ENCODE measurements at places on chromosomes 2 and 18.

- no peak for DNase-seq
These were observed 4.5 kb downstream of the RAB31 start for GRCh38 chr18:9712611-9713010.

GRCh38 chr2:29000481-29000880 is 19.4 kb downstream of the TOGARAM2 start:
- peak; percentile 46 for DNase-seq

DNA sequence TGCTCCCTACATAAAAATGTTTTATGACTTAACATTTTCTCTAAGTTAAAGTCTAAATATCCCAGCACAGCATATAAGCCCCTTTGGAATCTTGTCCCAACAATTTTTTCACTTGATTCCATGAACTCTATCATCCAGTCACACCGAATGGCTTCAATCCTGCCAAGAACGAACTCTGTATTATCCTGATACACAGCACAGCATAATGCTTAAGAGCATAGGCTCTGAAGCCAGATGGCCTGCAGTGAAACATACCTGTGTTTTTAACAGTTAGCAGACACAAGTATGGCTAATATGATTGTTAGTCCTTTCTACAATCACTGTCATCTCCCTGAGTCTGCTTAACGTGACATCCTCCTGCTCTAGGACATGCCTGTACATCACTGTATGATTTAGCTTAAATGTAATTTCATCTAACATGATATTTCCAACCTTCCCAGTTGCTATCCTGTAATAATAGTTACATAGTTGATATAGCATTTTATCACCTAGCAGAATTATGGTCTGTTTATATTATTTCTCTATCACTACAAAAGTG is 669.5 kb downstream of the ERBB4 start:
- no peak for DNase-seq

DNA sequence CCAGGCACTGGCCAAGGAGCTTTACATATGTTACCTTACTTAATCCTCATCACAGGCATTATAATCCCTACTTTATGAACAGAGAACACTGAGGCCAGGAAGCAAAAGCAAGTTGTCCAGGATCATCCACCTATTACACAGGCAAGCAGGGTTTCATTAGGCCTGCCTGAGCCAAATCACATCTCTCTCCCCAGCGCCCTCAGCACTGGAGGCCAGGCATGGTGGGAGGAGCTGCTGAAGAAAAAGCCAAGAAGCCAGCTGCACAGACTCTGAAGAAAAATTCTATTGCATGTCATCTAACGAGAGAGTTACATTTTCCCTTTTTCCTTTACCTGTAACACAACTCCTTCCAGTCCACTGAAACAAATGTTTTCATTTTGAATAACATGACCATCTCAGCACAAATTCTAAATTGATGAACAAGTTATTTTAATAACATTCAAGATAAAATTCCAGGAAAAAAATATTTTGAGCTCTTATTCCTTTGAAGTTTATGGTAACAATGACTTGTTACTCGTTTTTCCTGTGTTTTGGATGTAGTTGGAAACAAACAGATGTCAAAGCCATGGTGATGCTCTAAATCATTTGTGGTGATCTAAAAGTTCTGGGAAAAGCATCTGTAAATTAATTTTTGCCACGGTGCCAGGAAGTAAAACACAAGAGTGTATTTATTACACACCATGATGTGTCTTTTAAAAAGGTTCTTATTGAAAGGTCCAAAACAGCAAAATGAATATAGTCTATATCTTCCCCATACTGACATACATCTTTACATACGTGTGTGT is 139.0 kb upstream of the ITGB6 start:
- no peak for DNase-seq

DNA sequence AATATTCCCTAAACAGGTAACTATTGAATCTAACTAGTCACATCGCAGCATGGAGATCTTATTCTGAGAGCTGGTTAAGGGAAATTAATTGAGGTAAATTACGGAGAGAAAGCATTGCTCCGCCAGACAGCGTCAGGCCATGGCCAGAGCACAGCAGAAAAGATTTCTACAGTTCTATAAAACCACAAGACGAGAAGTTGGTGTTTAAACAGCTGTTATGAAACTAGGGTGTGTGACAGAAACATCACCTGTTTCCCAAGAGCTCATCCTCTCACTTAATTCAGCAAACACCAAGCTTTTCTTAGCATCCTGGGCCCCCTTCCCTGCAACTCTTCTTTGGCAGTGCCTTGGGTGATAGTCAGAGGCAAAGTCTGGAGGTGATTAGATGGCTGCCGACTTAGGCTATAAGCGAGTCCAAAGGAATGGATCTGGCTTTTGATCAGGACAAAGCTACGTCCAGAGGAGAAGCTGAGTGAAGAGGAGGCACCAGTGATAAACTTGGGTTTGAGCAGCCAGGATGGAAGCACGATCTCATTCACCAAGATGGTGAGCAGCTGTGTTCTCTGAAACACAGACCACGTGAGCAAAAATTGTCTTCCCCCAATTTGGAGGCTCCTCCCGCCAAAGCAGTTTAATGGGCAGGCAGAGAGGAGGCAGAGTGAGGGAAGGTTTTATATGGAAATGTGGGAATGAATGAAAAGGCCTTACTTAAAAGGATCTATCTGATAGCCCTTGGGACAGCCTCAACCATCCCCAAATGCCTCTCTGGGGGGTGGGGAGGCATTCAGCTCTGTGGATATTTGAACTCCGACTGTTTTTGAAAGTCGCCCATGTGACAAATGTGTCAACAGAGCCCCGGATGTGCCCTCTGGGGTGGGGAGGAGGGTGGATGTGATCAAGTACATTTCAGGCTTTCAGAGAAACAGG is 57.8 kb downstream of the PKDCC start:
- DNase-seq: peak; percentile 78

- DNase-seq: no peak
These were observed 240.6 kb downstream of the PIEZO2 start for GRCh38 chr18:10908760-10909159.

GRCh38 chr18:79519751-79520477 is 124.2 kb downstream of the NFATC1 start:
- DNase-seq: no peak

DNA sequence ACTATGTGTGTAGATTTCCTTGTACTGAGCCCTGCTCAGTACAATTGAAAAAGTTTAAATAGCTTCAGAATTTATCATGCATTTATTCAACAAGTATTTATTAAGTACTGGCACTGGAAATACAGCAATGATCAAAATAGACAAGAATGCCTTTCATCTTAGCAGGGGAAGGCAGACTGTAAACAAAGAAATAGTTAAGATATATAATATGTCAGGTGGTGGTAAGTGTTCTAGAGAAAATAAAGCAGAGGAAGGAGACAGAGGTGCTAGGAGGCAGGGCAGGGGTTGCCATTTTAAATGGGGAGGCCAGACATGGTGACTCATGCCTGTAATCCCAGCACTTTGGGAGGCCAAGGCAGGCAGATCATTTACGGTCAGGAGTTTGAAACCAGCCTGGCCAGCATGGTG is 13.6 kb upstream of the LIPG start:
- no peak for DNase-seq

DNA sequence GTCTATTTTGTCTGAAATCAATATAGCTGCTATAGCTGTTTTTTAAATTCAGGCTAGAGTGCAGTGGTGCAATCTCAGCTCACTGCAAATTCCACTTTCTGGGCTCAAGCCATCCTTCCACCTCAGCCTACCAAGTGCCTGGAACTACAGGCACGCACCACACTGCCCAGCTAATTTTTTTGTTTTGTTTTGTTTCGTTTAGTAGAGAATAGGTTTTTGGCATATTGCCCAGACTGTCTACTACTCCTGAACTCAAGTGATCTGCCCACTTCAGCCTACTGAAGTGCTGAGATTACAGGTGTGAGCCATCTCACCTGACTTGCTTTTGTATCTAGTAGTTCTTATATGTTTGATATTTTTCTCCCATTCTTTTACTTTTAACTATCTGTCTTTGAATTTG is 259.7 kb downstream of the CDH19 start:
- DNase-seq: no peak

GRCh38 chr2:228798458-228799207 is 472.5 kb downstream of the PID1 start:
- no peak for DNase-seq

DNA sequence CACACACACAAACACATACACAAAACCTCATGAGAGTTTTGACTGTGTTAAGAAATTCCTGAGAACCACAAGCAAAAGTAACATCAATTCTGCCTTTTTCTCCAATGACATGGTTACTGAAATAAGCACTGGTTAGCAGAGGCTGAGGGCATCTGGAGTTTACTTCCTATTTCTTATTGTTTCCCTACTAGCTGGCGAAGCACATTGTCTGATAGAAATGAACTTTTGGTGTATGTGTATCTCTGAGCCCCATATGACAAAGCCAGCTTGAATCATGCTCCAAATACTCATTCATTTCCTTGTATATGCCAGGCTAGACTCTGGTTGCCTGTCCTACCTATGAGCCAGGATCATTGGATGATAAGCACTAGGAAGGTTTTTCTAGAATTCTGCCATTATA is 203.1 kb downstream of the NCKAP5 start:
- no peak for DNase-seq

DNA sequence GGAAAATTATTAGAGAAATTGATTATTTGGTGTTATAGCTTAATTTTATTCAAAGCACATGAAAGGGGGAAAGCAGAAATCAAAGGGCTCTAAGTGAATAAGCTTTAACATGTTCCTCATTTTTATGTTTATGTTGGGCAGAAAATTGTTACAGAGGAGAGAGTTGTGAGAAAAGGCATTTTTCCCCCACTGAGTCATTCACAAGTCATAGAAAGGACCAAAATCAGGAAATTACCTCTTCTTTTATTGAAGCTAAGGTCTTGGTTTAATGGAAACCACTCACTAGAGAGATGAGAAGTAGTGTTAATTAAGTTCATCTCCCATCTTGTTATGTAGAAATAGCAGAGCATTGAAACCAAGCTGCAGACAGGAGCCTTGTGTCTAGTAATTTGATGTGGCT is 175.3 kb upstream of the THUMPD2 start:
- no peak for DNase-seq

DNA sequence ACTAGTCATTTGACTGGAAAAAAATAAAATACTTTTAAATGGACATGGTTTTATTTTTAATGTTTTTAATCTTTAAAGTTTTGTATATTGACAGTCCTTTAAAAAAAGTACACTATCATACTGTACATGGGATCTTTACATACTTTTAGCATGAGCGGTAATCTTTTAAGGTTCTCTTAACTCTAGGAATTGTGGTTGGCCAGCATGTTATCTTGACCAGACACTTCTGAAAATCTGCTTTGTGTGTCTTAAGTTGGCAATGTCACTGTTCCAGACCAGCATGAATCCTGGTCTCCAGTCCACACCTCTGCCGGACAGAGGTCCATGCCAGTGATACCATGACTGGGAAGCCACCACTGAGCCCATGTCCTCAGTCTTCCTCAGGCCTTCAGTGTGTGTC is 17.7 kb downstream of the ITGB1BP1 start:
- no peak for DNase-seq

DNA sequence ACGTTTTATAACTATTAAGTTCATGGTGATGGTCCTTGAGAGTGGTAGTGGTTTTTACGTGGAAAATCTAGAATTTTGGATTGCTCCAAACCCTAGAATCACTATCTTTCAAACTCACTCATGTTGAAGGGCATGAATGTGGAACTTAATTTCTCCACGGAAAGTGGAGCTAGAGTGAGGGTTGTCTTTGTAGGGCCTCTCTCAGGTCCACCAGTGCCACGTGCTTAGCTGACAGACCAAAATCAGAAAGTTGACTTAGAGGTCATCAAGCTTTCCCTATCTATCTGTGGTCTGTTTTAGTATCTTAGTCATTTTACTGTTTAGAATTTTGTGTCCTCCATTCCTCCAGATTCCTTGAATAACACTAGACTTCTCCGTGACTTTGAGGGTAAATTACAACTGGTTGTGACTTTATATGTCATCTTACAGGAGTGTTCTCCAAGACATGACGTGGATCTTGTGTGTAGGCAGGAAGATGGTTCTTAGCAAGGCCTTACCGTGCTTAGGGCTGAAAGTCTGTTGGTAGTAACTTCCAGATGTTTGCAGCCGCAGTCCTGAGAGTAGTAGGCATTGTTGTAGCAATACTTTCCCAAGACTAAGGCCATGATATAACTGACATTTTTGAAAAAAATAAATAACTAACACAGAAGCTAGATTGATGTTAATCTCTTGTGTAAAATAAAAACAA is 26.8 kb downstream of the DIS3L2 start:
- DNase-seq: no peak

DNA sequence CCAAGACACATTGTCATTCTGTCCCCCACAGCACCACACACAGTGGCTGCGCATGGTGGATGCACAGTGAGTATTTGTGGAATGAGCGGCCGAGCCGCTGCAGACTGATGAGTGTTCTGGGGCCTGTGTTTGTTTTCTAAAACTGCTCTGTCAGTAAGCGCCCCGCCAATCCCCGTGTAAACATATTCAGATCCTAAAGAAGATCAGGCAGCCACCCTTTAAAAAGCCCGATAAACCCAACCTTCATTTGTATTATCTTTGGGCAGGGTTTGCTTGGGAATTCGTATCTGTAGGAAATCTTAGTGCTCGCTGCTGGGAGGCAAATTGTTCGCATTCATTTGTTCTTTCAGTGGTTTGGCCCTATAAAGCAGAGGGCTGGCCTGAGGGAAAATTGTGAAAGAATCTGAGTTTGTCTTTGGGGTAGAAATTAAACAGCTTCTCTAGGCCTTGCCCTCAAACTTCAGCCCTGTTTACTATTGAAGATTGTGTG is 68.6 kb downstream of the TGOLN2 start:
- no peak for DNase-seq

DNA sequence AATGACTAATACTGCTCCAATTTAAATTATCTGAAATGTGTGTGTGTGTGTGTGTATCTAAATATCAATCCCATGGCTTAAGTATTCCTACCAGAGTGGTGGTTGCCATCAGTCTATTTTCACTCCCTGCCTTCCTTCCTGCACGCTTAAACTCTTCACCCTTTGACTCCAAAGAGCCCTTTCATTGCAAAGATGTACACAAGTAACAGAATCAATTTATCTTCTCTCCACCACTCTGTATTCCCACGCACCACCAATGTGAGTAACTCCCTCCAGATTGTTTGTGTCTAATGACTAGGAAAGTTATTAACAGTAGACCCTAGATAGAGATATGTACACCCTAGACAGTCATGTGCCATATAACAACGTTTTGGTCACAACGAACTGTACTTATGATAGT is 42.8 kb downstream of the ARL6IP6 start:
- DNase-seq: no peak

DNA sequence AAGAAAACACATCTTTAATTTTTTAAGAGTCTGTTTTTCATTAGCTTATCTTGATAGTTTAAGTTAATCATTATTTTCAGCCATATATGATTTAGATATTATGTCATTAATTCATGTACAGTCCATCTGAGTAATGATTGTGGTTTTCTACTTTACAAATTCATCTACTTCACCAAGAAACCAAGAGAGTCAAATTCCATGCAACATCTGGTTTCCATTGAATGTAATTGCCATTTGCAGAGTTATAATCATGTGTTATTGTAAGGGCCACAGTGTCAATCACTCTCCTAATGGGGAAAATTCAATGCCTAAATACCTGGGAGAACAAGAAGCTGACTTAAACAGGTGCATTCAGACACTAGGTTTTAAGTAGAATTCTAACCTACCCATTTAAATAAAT is 217.2 kb upstream of the OSR1 start:
- no peak for DNase-seq
